NCI-H2171 treated with DMSO at 0.1 percent for 48 hours (cell line): ENCODE measurements at places on chromosomes 1 and 21.

GRCh38 chr1:228243093-228243492, 35.2 kb downstream of the OBSCN start:
- no peak for DNase-seq

GRCh38 chr1:87331365-87332241, 2.9 kb downstream of the LMO4 start:
- peak; percentile 37 for DNase-seq

DNA sequence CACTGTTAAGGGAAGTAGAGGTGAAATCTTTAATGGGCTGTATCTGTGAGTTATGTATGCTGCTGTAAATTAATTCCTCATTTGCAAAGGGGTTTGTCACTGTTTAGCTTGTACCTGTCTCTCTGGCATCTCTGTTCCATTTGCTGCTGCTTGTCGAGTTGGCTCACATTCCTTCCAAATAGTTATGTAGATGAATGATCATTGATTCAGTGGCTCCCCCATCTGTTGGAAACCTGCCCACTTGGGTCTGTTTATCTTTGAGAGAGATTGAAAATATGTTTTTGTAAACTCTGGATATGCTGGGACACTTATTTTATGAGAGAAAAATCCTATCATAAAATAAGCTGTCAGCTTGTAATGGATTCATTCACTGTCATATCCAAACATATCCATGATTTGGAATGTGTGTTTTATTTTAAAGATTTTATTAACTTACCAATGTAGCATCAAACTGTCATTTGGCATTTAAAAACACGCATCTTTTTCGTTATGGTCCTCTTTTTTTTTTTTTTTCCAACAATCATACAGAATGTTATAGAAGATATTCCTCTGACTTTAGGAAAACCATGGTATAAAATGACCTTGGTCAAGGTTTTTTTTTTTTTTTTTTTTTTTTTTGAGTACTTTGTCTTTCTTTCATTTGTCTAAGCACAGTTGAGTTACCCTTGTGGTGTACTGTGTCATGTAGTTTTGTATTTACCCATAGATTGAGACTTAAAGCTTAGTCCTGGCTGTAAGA, 3.5 kb downstream of the RYR2 start:
- DNase-seq: peak; percentile 26

GRCh38 chr1:158200527-158200926, 19.8 kb downstream of the CD1D start:
- no peak for DNase-seq

DNA sequence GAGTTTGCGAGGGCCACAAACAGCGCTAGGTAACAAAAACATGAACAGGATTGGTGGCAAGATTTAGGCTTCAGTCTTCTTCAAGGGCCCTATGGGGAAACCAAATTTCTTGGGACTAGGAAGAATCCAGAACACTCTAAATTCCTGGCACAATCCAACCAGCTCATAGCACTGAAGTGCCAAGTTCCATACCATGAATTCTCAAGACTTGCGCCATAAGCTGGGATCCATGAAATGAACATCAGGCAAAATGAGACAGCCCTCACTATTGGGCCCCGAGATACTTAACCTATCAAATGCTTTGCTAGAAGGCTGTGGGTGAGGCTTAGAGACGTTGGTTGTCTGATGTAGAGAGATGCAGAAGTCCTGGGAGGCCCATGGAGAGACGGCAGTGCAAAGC, 322.1 kb downstream of the PAPPA2 start:
- no peak for DNase-seq

- DNase-seq: peak; percentile 87
Observed at GRCh38 chr21:45670731-45671130, 27.2 kb downstream of the PCBP3 start.

DNA sequence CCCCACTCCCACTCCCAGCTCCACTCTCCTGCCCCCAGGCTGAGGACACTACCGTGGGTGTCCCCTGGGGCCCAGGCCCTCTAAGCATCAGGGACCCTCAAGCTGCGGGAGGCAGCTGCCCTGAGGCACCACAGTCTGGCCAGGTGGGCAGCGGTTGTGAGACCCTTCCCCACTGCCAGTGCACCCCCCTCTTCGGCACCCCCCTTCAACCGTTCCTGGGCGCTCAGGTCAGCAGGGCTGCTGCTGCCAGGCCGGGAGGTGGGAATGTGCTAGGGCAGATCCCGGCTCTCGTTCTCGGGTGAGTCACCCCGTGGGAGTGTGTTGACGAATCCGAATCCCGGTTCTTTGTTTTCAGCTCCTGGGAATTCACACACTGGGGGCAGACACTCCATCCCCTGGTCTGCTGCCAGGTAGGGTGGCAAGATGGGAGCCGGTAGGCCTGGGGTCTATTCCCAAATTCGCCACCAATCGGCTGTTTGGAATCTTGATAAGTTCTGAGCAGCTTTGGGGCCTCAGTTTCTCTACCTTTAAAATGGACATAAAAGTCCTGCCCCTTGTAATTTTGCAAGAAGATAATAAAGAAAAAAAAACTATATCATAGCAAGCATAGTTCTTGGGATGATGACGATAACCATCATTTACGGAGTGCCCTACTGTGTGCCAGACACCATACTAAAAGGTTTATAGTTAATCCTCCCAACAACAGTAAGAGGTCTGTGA, 28.5 kb upstream of the CASZ1 start:
- DNase-seq: peak; percentile 41

GRCh38 chr1:58852731-58853485, 69.1 kb upstream of the JUN start:
- DNase-seq: no peak

DNA sequence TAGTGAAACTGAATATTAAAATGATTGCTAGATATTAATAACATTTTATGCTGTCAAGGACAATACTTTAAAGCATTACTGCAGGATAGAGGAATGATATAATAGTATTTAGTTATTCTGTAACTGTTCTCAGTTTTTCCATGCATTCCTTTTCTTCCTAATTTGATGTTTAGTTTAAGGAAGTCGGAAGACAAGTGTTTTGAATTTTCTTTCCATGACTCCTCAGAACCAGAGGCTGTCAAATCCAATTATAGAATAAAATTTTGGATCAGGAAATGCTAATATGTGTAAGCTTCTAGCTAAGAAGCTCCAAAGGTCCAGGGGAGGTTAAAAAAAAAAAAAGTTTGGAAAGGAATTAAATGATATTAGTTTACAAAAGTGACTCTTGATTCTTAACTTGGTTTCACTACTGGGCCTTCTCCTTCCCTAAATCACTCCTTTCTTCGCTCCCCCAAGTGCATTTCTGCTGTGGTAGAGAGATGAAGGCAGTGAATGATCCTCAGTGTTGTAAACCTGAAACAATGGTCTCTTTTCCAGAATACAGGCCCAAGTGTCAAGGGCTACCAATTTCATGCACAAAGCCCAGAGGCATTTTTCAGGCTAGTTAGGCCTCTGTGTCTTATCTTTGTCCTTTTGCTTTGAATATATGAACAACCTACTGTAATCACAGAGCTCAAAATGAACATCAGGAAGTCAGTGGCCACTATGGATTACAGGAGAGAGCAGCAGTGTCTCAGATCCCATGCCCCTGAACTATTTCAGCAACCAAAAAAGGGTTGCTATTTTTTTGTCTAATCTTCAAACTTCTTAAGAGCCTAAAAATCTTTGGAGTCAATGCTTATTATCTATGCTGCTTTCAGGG, 6.2 kb downstream of the ADSS2 start:
- no peak for DNase-seq

DNA sequence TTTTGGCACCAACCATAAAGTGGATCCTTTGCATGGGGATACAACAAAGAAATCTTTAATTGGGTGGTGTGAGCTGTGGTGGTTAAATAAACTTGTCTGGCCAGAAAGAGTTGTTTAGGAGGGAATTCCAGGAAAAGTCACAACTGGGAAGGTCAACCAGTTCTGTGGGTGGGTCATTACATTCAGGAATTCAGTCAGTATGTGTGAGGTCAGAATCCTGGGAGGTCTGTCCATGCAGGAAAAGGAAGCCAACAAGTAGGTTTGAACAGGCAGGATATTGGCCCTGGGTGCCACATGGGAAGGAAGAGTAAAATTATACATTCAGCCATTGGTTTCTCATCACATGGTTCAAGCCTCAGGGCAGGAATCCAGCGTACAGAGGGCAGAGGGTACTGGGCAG, 162.3 kb upstream of the ADAMTS5 start:
- DNase-seq: no peak

- DNase-seq: no peak
Observed at GRCh38 chr1:242243472-242243871, 244.6 kb upstream of the MAP1LC3C start.

DNA sequence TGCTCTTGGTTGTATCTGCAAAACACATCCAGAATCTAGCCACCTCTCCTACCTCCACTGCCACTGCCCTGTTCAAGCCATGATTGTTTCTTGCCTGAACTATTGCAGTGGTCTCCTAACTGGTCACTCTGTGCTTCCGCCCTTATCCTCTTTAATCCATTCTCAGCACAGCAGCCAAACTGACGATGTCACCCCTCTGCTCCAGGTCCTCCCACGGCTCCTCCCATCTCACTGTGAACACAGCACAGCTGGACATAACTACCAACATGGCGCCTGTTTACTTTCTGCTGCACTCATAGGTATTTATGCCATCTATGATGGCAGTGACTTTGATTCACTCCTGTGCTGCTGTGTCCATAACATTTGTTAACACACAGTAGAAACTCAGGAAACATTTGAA, 406.7 kb downstream of the DISC1 start:
- DNase-seq: no peak

- DNase-seq: peak; percentile 53
Observed at GRCh38 chr1:203625628-203626019, 1.0 kb upstream of the ATP2B4 start.

- no peak for DNase-seq
Observed at GRCh38 chr21:35458405-35458804, 409.3 kb upstream of the RUNX1 start.

GRCh38 chr1:15029786-15030185, 123.8 kb upstream of the TMEM51 start:
- no peak for DNase-seq

- DNase-seq: no peak
Observed at GRCh38 chr1:151963288-151963687, 30.4 kb downstream of the S100A10 start.

- DNase-seq: no peak
Observed at GRCh38 chr1:226529891-226530290, 18.7 kb upstream of the STUM start.

GRCh38 chr1:160522622-160523345, at the start of gene SLAMF6:
Gene SLAMF6, minus strand, starts transcription at chr1:160523255. Its CDS starts 63 bp downstream, at chr1:160523192.
- peak; percentile 28 for DNase-seq

DNA sequence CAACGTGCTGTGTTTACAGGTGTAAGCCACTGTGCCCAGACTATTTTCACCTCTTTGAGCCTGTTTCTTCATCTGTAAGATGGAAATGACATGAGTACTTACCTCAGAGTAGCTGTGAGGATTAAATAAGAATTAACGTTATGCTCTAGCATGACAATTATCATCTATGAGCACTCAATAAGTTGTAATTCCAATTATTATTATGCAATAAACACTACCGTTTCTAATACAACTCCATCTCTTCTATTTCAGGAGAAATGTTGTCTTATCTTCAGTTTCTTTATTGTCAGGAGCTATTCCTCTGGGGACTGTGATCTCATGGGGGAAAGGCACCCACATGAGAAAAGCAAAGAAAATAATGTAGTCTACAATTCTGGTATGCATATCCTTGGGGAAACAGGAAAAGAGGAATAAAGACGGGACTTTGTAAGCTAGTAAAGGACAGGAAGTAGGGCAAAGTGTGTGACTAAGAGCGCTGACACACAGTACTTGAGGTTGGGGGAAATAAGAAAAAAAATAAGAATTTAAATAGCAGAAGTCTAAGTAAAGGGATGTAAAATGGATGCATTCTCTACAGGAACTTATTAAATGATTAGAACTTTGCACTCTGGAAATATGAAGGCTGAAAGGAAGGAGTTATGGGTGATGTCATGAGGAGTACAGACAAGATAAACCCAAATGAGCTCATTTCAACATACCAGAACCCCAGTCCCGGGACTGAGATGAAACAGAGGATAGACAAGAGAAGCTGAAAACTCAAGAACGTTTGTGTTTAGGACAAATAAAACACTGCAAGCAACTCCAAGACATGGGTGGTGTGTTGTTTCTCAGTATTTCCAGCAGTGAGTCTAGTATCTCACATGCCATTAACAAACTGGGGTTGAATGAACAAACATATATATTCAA, 9.8 kb downstream of the PHC2 start:
- no peak for DNase-seq
